Calu3 (cell line): ENCODE measurements at places on chromosomes 16 and 17. TPM values are rescaled to one million over a fixed set of nuclear protein-coding genes. Genes with fewer than 3 reads are reported as not detected.

- DNase-seq, result no peak
Measured at GRCh38 chr16:48085729-48086128, 70.1 kb downstream of the ABCC12 start.

DNA sequence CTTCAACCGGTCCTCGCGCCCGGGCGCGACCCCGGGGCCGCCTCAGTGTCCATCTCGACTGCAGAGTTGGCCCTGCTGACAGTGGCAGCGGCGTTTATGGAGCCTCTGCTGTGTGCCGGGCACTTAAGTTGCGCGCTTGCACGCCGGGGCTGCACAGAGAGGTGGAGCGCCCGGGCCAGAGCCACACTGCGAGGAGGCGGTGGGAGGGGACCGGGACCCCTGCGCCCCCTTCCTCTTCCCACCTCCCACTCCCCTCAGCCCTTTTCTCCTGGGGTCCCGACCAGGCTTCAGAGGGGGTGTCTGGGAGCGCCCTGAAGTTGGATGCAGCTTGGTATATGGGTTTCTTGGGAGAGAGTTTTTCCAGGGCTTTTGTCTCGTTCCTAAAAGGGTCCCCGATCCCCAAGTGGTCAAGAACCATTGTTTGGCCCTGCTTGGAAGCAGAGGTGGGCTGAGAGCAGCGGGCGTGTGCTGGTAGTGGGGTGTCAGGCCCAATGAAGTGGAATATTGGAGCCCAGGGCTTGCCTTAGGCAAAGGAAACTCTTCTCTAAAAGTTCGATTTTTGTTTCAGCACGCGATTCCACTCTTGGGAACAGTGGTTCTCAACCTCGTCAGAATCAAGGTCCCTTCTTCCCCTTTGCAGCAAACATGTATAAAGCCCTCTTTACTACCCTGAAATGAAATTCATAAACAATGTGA is 605 bp downstream of the MRTFB start:
- no peak for DNase-seq

DNA sequence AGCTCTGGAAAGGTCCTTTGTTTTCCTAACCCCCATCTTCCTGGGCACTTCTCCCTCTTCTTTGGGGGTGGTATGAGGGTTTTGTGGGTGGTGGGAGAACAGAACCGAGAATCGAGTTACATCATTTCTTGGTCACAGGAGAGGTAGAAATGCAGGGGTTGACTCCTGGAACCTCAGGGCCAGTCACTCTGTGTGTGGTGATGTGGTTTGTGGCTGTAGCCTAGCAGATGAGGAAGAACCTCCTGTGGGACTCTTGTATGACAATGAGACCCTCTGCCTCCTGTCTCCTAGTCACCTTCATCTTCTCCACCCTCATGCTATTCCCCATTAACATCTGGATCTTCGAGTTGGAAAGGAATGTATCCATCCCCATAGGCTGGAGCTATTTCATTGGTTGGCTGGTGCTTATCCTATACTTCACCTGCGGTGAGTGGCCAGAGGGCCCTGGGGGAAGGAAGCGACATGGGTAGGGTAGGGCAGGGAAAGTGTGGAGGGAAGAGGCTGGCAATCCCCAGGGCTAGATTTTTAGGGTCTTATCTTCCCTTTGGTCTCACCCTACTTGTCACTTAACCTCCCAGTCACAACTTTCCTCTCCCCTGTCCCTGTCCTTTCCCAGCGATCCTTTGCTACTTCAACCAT is 5.5 kb downstream of the ODF4 start:
- DNase-seq, result no peak

The ARL2BP gene
- 32.6 and 33.3 TPM in 2 replicates for total RNA-seq

GRCh38 chr17:57756951-57757350 is 11.9 kb upstream of the CCDC182 start:
- DNase-seq, result no peak

The GNGT2 gene
- total RNA-seq, result not detected in 2 replicates

- DNase-seq, result no peak
Measured at GRCh38 chr16:85474621-85475217, 138.4 kb upstream of the GSE1 start.

The RASD1 gene
- total RNA-seq, result not detected in 2 replicates
